Epithelial cell of prostate (primary cell): ENCODE measurements at places on chromosomes 16 and 17.

DNA sequence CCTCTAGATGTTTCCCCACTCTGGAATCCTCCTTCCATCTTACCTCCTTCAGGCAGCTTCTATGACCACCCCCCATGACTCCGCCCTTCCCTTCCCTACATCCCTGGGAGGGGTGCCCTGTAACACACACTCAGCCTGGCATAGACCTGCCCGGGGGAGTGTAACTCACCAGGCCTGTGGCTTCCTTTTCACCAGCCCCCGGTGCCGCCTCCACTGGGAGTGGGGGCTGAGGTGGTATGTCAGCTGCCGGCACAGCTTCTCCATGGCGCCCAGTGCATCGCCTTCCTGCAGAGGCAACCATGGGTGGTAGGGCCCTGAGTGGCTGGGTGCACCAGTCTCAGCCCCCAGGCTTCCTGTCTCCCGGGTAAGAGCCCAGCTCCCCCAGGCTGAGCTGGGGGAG, 32.3 kb downstream of the TRPV2 start:
- DNase-seq, result no peak

GRCh38 chr17:75396025-75396424, 9.5 kb downstream of the GRB2 start:
- no peak for DNase-seq

DNA sequence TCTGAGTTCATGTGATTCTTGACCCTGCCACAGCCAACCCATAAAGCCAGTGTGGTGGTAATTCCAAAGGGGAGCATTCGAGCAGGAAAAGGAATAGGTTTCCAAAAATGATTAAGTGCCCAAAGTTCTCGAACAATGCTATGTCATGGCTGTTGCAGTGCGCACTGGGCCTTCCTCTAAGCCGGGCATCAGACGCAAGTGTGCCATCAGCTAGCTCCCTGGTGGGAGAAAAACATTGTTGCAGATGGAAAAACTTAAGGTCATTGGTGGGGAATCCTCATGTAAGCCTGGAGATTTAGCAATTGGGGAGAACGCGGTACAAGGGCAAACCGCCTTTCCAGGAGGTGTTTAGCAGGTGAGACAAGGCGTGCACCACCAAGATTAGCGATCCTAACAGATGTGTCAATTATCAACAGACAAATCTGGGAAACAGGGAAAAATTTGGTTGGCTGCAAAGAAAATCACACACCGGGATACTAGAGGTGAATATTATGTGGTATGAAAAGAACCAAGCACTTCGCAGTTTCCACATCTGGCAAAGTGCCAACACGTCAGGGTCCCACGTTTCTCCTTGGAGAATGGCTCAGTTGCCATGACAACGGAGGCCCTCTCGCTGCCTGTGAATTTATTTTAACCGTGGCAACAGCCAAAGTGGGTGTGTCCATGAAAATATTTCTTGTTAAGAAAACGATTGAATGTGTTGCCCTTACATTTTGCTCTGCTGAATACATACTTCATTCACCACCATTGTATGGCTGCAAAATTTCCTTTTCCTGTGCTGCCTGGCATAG, 118.5 kb upstream of the CACNG5 start:
- no peak for DNase-seq

DNA sequence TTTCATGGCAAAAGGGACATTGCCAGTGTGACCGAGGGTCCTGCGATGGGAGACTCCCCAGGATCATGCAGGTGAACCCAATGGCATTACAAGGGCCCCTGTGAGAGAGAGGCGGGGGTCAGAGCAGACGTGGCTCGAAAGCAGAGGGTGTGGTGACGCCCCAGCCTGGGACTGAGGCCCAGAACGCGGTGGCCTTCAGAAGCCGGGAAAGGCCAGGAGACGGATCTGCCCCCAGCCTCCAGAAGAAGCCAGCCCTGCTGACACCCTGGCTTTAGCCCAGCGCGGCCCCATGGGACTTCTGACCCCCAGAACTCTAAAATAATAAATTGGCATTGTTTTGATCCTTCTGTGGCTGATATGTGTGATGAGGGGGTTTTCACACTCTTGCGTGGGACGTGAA, 17.4 kb upstream of the ENPP7 start:
- DNase-seq, result no peak

- DNase-seq, result no peak
These were observed 12.8 kb upstream of the GNG13 start for GRCh38 chr16:813204-813915.

GRCh38 chr16:79800016-79800608, 199.6 kb upstream of the MAF start:
- DNase-seq, result no peak

DNA sequence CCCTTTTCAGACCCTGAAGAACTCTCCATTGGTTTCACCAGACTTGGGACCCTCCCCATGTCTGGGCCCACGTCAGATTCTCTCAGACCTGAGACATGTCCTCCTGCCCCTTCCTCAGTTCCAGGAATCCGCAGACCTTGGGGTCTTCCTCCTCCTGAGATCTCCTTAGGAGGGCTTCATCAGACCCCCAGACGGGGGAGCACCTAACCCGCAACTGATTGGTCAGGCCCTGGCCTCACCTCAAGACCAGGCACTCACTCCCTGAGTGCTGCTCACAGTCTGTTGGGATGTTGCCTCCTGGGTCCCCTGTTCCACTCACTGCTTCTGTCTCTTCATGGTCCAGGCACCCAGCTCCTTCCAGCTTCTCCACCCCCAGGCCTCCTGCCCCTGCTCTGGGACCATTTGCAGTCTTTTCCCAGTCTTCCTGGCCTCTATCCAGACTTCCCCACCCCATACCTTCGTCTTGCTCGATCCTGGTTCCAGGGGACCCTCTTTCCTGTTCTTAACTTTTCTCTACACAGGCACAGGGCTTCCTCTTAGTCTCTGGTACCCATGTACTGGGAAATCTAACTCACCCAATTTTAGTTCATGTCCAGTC, 1.2 kb downstream of the GID4 start:
- no peak for DNase-seq

GRCh38 chr17:43411749-43412148, 13.0 kb downstream of the ARL4D start:
- no peak for DNase-seq

DNA sequence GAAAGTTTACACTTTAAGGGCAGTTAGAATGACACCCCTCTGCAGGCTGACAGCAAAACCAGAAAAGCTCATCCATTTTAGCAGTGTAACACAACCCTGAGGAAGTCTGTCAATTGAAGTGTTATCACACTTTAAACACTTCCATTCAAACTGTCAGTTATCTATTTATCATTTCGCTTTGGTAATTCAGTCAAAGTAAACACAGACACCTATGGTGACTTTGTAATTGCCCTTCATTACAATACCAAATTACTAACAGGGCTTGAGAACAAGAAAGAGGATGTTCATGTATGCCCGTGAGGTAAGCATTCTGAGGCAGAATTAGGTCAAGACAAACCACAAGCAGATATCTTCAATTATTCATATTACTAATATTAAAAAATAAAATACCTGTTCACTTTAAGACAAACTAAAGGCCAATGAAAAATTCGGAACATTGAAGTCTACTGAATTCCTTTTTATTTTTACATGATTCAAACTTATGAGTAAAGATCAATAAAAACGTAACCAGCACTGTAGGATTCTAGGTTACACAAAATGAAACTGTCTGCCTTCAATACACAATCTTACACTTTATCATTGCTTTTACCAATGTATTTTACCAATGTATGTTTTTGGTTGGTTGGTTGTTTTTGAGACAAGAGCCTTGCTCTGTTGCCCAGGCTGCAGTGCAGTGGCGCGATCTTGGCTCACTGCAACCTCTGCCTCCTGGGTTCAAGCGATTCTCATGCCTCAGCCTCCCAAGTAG, 57.1 kb downstream of the BRIP1 start:
- no peak for DNase-seq

DNA sequence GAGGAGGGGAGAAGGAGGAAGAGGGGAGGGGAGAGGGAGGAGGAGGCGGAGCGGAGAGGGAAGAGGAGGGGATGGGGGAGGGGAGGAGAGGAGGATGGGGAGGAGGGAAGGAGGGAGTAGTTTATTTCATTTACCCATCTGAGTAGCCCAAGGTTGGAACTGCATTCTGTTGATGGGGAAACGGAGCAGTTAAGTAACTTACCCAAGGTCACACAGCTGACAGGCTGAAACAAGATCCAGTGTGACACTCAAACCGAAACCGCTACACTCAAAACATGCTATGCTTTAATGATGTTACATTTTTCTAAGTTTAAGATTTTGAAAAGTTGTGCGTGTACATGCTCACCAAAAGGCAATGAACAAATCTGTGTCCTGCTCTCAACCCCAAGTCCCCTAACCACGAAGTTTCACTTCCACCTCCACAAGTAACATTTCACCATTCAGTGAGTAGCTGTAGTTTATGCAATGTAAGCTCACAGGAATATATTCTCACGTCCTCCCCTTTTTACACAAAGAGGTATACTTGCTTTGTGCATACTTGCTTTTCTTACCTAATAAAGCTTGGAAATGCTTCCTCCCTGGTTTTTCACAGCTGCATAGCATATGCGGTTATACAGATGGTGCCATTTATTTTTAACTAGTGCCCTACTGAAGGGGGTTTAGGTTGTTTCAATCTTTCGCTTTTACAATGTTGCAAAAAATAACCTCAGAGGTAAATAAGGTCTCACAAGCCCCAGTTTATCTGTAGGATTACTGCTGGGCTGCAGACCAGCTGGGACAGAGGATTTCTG, 275.3 kb downstream of the PARN start:
- no peak for DNase-seq

GRCh38 chr16:13269905-13270528, 368.6 kb downstream of the SHISA9 start:
- DNase-seq, result no peak

DNA sequence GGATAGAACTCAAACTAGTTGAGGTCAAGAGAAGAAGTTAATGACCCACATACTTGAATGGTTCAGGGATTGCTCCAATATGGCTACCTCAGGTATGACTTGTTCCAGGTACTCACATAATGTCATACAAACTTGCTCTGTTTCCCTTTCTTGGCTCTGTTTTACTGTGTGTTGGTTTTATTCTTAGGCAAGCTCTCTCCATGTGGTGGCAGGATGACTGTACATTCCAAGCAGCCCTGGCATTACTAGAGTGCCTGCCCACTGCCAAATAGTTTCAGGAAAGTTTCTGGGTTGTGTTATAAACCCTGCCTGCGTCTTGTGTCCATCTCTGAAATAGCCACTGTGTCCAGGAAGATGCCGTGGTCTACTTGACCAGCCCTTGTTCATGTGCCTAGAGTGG, 476.8 kb downstream of the SHISA9 start:
- DNase-seq, result no peak
